Left forelimb (tissue), 1 donor: ENCODE measurements at places on chromosomes 3 and 15.

- no peak for DNase-seq
Observed at GRCh38 chr15:68286256-68286655, 8.7 kb downstream of the FEM1B start.

- no peak for DNase-seq
Observed at GRCh38 chr15:58518626-58519025, 86.8 kb downstream of the LIPC start.

DNA sequence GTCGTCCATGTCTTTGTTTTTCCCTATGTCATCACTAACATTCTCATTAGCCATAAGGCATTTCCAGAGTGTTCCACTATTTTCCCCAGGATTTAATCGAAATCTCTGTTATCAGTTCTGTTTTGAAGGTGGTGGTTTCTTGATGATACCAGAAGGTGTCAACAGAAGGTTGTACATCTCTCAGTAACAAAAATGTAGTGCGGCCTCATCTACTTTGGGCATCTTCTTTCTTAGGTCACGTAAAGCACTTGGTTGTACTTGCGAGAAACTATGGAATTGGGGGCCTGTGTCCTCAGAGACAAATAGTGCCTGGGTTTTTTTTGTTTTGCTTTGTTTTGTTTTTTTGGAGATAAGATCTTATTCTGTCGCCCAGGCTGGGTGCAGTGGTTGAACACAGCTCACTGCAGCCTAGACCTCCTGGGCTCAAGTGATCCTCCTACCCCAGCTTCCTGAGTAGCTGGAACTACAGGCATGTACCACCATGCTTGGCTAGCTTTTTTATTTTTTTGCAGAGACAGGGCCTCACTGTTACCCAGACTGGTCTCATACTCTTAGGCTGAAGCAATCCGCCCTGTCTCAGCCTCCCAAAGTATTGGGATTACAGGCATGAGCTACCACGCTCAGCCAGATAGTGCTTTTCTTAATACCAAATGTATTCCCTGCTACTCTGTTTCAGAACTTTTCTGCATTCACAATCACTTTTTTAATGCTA, 61.2 kb upstream of the FURIN start:
- no peak for DNase-seq

GRCh38 chr3:128619146-128619890, 31.3 kb downstream of the RPN1 start:
- no peak for DNase-seq

GRCh38 chr15:60318216-60318867, 79.4 kb downstream of the ANXA2 start:
- DNase-seq, result no peak

- DNase-seq, result no peak
Observed at GRCh38 chr3:11651477-11651876, 7.8 kb upstream of the VGLL4 start.

- no peak for DNase-seq
Observed at GRCh38 chr15:62758126-62758951, 284.2 kb upstream of the TPM1 start.

- no peak for DNase-seq
Observed at GRCh38 chr3:2036076-2036475, 62.6 kb upstream of the CNTN4 start.

GRCh38 chr15:38667890-38668850, 103.6 kb upstream of the RASGRP1 start:
- no peak for DNase-seq
